CD4-positive, alpha-beta T cell treated with Interleukin-2 at 100 ng/mL for 4 hours (primary cell): ENCODE measurements at places on chromosomes 4 and X.

- DNase-seq, result no peak
These were observed 243.4 kb downstream of the ARHGAP10 start for GRCh38 chr4:147975325-147975724.

DNA sequence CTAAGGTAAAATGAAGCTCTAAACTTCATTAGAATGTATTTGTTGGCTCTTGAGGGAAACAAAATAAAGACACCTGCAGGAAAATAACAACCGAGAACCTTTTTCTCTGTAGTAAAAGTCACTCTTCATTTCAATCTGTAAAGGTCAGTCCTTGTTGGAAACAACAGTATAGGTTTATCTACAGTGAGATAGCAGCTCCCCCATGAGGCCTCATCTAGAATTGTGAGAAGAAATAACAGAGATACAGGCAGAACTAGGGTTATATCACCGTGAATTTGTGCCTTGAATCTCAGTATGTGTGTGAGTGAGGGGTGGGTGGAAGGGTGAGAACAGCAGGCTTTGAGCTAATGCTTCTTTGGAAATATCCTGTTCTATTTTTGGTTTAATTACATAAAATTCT, 107.8 kb upstream of the FMR1 start:
- DNase-seq, result peak; percentile 0

GRCh38 chr4:131248314-131248713, 1900.8 kb upstream of the PCDH10 start:
- DNase-seq, result no peak

DNA sequence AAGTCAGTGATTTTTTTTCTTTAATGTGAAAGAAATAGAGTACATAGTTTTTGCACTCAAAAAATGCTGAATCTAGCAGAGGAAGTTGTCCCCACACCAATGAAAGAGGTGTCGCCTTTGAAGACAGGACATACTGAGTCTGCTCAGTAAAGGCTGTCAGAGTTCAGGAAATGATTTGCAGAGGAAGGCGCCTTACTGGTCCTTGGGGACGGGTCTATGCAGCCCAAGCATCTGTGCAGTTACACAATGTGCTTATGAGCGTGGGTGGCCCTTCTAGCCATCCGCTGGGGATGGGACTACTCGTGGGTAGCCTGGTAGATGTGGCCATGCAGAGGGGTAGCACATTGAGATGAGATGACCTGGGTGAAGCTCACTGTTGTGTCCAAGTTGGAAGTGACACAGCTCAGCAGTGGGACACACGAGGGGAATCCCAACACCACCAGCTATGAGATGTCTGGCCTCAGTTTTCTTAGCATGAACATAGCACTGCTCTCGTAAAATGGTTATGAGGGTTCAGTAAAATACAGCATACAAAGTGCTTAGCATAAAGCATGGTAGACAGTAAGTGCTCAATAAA, 116.5 kb upstream of the RBPJ start:
- DNase-seq, result peak; percentile 47

DNA sequence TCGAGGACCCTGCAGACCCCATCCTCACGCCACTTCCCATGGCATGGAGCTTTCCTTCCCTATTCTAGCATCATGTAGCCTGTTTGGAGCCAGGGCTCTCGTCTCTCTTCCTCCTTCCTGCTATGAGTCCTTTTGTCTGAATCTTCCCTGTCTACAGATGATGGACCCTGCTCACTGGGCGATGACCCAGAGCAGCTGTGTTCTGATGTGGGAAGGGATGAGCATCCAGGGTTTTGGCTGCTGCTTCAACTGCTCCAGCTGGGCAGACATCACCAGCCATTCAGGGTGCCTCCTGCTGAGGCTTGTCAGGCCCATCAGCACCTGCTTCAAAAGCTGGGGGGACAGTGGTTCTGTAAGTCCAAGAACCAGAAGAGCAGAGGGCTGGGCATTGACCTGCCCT, 3.2 kb upstream of the CCKAR start:
- no peak for DNase-seq

DNA sequence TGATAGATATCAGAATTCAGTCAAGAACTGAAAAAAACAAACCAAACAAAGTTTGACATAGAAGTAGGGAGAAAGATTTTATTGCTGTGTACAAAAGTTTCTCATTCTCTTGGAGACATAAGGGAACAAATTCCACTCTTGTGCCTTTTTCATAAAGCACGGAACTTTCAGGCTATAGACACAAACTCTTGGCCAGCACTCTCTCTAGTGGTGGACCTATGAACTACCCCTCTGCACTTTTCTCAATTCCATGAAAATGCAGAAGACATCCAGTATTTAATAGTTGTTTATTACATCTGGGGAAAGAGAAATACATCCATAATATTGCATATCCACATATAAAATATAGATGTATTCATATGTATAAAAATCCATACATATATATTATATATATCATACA, 291.6 kb upstream of the HS3ST1 start:
- DNase-seq, result no peak

- DNase-seq, result no peak
These were observed 16.2 kb downstream of the ANXA5 start for GRCh38 chr4:121680571-121680970.

GRCh38 chr4:154024097-154024694, 235.3 kb upstream of the SFRP2 start:
- no peak for DNase-seq

GRCh38 chr4:27006646-27007045, 146.0 kb downstream of the STIM2 start:
- DNase-seq, result no peak
